ENCODE measurements at places on chromosomes 3 and 15.

- no peak for DNase-seq
Measured at GRCh38 chr15:98794748-98795147, 146.4 kb downstream of the IGF1R start.

DNA sequence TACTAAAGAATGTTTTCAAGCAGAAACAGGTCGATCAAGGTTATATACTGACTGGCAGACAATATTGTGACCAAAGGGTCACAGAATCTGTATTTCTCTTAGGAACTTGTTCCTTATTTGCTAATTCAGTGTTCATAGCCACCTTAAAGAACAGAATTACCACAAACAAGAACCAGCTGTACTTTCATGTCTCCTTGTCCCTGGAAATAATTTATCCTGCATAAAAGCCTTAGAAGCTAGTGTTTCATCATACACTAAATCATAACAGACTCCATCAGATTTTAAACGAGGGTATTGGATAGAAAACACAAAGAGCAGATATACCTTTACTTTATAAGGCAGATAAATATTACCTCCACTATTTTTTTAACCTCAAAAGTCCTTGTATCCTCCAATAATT lies 6.4 kb downstream of the DNAJC19 start:
- DNase-seq, result no peak

DNA sequence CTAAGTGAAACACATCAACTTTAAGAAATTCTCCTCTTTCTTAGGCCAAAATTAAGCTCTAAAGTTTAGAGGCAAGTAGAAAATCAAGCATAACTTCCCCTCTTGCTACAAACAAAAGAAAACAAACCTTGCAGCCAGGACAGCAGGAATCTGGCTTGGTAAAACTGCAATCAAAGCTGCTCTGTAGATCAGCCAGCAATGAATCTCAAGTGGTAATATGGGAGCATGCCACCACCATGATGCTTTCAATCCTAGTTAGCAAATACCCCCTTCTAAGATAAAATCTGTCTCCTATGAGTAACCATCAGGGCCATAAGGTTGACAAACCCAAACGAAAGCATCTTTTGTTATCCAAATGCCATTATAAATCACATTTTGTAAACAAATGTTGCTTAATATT lies 208.3 kb upstream of the PLSCR5 start:
- DNase-seq, result no peak

DNA sequence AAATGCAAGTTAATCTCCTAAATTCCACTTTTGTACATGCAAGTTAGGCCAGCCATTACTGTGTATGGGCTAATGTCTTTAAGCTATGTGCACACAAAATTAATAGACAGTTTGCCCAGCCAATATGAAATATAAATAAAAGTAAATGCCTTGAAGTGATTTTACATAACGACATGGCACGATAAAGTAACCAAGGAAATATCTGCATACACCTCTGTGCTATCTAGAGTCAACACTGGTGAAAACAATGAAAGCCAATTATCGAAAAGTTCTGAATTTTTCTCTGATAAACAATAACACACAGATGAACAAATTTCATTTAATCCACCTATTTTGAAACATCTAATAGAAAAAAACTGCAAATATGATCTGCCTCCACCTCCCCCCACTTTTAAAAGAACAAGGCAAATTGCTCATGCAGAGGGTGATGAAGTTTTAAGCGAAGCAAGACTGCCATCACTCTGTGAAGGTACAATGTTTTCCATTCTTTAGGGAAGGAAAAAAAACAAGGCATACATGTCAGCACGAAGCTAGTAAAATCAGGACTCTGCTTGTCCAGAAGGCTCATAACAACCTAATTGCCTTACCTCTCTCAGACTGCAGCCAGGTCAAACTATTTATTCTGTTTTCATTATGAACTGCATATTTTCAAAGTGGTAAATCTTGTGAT lies 317.7 kb downstream of the MECOM start:
- DNase-seq, result no peak

DNA sequence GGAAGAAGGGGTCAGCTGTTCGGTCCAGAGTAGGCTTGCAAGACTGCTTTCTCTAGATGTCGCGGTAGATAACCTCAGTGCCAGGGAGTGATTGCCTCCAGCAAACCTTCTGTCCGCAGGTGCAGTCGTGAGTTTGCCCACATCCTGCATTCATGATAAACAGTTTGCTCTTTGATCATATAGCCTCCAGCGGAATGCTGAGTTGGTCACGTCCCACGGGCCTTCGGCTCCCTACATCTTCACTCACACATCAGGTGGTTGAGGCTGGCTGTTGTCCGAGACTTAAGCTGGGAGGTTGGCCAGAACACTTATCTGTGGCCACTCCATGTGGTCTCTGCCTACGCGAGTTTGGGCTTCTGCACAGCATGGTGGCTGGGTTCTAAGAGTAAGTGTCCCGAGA lies 62.1 kb upstream of the NR2C2 start:
- peak; percentile 52 for DNase-seq

DNA sequence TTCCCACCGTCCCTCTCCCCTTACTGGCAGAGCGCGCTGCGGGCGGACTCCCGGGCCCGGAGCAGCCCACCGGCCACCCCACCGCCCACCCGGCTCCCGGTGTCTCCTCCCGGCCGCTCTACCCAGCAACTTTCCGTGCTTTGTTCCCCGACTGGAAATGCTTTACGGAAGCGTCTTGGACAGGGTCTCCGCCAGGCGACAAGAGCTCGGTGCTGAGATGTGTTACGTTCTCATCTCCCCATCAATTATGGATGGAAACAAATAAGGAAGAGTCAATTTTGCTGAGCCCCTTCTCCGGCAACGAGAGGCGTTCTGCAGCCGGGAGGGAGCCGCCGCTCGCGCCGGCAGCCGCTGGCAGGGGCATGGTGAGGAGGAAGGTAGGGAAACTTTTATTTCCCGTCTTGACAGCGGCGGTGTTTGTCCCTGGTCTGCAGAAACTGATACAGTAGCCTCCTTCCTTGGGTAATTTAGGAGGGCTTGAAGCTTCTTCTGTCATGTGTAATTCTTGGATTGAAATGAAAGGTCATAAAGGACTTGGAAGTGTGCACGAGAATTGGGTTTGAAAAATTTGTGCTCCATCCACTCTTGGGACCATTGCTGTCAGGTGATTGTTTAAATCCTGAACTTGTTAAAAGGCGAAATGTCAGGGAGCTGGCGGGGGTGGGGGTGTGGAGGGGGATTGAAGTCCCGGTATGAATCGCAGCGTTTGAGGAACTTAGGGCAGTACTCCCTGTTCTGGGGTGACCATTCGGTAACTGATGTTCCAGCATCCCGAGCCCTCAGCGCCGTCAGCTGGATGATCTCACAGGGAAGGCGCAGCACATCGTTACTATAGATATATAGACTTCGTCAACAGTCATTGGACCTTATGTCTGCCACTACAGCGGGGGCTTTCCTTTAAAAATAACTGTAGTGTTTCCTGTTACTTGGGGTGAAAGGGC lies 1.5 kb downstream of the SEMA6D start:
- no peak for DNase-seq

DNA sequence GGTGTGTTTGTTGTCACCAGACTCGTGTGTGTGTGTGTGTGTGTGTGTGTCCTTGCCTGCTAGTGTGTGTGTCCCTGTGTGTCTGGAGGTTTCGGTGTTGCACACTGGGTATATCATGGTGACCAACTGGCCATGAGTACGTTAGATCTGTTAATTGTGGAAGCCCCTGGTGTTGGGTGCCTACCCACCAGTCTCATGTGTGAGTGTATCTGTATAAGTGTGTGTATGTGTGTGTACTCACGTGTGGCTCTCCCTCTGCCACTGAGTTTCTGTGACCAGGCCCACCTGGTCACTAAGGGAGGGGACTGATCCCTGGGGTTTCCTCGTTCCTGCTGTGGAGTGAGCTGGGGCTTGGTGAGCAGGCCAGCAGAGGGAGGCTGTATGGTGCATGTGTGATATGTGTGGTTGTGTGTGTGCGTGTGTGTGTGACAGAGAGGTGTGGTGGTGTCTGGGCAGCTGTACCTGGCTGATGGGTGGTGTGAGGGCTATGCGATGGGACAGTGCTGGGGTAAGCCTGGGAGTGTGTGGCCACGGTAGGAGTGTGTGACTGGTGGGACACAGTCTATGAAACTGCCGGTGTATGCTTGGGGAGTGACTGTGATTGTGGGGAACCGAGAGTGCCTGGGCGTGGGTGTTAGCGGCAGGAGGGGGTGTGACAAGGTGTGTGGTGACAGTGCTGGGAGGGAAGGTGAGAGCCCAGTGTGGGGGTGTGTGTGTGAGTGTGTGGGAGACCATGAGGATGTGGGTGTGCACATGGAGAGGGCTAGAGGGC lies 1.8 kb downstream of the PRKCD start:
- no peak for DNase-seq

DNA sequence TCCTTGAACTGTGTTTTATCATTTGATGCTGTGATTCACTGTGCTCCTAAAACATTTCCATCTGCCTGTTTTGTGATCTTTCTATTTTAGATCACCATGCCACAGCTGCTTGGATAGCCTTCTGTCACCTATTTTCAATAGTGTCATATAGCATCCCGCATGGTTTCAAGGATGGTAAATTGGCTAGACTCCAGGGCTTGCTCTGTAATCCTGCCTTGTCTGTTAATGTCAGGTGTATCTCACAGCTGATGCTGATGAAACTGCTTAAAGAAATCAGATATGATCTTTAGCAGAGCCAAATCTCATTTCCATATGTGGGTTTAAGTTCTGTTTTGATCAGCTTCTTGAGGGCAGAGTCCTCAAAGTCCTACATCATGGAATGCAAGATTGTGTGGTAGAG lies 182.2 kb downstream of the UBE2E2 start:
- no peak for DNase-seq

DNA sequence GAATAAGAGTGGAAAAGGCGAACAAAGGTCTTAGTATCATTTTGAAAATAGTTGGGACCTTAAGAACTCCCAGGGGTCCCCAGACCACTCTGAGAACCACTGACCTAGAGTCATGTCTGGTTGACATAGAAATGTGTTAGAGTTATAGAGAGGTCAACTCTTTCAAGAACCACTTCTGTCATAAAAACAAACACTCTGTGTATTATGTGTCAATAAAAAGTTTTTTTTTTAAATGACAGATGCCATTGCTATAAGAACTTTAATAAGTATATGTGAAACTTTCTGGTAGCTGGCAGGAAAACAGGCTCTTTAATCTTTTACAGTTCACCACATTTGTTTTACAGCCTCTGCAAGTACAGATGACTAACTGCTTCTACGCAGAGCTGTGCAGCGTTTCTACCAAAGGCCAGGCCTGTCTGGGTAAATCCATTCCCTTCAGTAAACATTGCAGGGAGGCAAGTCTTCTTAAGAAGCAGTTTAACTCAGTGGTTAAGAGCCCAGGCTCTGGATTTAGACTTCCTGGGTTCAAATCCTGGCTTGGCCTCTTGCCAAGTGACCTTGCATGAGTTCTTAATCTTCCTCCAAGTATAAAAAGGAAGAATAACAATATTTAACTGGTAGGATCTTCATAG lies 56.6 kb downstream of the RFTN1 start:
- no peak for DNase-seq

- DNase-seq, result no peak
Measured at GRCh38 chr3:8627201-8627940, 17.2 kb downstream of the SSUH2 start.

GRCh38 chr15:91553196-91553854 lies 300.2 kb upstream of the SLCO3A1 start:
- no peak for DNase-seq

DNA sequence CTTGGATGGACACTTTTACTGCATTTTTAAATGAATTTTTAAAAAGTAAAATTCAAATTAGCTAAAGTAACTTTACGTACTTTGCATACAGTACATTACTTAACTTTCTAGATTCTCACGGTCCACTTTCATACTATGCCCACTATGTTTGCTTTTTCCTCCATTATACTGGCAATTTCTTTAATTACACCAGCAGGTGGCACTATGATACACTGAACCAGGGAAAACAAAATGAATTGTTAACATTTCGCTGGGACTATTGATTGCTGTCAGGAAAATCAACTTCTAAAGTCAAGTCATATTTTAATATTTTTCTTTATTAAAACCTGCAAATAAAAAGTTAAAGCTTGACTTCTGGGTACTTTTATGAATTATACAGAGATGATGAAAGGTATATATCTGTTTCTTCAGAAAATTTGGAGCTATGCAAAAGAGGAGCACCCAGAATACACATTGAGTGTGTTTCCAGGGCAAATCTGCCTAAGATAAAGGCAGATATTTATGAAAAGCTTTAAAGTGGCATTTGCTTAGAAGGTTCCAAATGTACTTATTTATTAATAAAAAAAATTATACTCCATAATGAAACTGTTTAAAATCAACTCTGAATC lies 21.8 kb upstream of the POU1F1 start:
- DNase-seq, result no peak
